ENCODE measurements at places on chromosomes 4 and X.

- no peak for DNase-seq
Observed at GRCh38 chr4:94676970-94677369, 80.8 kb upstream of the BMPR1B start.

GRCh38 chrX:148495176-148495575 is 5.2 kb upstream of the AFF2 start:
- no peak for DNase-seq

- DNase-seq: no peak
Observed at GRCh38 chrX:2921193-2921592, 7.9 kb downstream of the ARSD start.

GRCh38 chr4:143554728-143555597 is 41.5 kb downstream of the SMARCA5 start:
- DNase-seq: no peak
